AG09319 (cell line): ENCODE measurements at places on chromosomes 5 and 9.
A peak's percentile ranks its signal among the peaks of the same experiment; 100 is the strongest.

- DNase-seq: no peak
Measured at GRCh38 chr9:71916834-71917534, 5.5 kb downstream of the C9orf85 start.

DNA sequence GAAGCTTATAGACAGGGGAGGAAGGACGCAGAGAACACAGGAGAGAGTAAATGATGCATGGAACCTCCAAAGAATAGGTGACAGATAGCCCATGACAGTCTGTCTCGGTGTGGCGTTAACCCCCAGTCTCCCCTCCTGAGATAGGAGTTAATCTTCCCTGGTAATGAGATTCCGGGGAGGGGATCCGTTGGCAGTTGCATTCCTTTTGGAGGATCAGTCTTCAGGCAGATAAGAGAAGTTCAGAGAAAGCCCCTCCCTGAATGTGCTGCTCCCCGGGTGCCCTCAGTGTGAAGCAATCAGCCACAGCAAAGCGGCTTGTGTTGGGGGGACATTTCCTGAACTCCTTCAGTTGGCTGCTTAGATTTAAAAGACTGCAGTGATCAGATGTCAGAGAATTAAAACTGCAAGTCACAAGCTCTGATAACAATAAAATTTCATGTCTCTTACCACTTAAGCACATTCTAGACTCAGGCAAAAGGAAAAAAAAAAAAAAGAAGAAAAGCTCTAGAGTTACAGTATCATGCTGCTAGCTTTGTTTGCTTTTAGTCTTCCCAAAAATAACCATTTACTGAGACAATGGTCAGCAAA, 121.1 kb downstream of the EGFLAM start:
- no peak for DNase-seq

GRCh38 chr9:94937214-94937903, 210.9 kb downstream of the AOPEP start:
- DNase-seq: peak; percentile 79

DNA sequence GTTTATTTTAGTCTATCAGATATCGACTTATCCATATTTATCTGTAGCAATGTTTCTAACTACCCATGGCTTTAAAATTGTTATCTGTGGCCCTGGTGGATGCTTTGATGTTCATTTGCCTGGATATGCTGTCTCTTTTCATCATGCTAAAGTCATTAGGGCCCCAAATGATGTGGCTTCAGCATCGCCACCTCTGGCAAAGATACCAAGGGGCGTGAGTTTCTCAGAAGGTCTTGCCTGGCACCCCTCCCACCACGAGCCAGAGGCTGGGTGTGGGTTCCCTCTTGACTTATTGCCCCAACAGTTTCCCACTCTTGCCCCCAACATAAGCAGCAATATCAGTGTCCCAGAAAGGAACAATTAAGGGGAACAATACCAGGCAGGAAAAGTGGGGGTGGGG, 5.4 kb downstream of the ROPN1L start:
- no peak for DNase-seq

GRCh38 chr9:77981332-77981731, 50.3 kb downstream of the GNAQ start:
- DNase-seq: no peak

DNA sequence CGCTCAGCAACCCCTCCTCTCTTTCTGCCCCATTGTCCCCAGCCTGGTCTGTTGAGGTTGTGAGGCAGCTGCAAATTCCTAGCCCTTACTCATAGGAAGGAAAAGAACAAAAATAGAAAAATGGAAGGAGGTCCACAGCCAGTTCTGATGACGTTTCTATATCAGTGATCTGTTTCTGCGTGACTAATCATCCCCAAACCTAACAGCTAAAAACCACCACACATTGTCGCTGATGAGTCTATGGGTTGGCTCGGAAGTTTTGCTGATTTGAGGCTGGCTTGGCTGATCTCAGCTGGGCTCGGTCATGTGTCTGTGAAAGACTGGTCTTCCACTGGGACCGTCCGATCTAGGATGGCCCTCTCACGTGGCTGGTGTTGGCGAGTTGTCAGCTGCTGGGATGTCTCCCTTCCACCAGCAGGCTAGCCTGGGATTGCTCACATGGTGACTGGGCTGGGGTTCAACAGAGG, 200.6 kb upstream of the ZNF618 start:
- DNase-seq: peak; percentile 76

DNA sequence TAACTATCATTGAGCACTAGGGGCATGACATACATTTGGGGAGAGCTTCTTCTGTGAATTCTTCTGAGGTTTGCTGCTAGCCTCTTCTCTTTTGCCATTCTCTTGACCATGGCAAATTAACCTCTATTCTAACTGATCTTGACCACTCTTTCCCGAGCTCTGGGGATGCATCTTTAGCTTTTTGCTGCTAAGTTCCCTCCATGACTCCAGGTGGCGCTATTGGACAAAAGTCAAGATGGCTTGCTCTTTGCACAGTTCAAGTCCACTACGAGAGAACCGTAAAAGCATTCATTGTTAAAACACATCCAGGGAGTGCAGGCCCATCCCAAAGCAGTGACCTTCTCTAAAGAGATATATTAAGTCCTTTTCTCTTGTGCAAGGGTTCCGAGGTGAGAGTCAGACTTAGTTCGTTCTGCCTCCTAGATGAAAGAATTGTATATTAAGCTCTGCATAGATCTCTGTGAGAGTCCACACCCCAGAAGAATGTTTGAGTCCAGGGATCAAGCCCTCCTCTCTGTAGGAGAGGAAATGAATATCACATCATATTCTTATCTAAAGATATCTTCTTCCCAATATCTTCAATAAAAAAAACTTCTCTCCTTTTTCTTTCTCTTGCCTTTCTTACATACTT, 1152.9 kb upstream of the CDH6 start:
- peak; percentile 4 for DNase-seq

GRCh38 chr5:10768328-10768899, 7.4 kb upstream of the DAP start:
- no peak for DNase-seq

- peak; percentile 5 for DNase-seq
Measured at GRCh38 chr5:128007939-128008338, 75.6 kb upstream of the SLC12A2 start.

- DNase-seq: no peak
Measured at GRCh38 chr5:142192286-142193113, 83.9 kb downstream of the NDFIP1 start.

GRCh38 chr9:92988215-92988768, 41.0 kb downstream of the FGD3 start:
- no peak for DNase-seq

DNA sequence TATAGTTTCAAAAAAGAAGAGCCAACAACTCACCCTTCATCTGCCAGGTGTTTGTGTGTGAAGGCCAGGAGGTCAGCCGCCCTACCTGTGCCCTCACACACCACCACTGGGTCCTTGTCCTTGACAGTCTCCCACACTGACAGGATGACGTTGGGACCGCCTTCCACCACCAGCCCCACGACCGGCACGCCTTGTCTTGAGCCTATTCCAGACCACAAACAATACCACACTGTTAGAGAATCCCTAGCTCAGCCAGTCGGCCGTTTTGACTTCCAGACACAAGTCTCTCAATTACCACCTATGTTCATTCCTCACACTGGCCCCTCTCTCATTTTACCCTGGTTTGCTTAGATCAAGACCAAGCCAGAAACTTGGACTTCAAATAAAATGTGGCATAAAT, 66.1 kb downstream of the TRPM6 start:
- no peak for DNase-seq

GRCh38 chr5:179954434-179954833, 46.7 kb upstream of the TBC1D9B start:
- no peak for DNase-seq
